Frontal cortex (tissue), 4 donors: ENCODE measurements at places on chromosomes 1 and 21. TPM values are rescaled to one million over a fixed set of nuclear protein-coding genes. Genes with fewer than 3 reads are reported as not detected.

- DNase-seq: no peak
Measured at GRCh38 chr1:43688109-43688387, 19.3 kb upstream of the ST3GAL3 start.

Gene EDN2
- not detected for total RNA-seq

DNA sequence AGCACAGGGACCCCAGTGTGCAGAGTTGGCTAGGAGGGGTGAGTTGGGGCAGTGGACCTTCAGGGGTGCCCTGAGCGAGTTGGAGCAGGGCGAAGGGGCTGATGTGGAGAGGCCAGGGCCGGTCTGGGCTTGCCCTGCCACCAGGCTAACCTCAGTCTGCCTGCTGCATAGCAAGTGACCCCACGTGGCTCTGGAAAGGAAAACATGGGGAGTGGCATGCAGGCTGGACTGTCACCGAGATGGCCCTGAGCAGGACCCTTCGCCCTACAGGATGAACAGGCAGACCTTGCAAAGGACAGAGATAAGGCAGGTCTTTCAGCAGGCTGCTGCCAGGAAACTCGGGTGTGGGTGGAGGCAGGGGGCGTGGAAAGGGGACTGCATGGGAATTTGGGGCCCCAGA is 51.5 kb downstream of the FOXO6 start:
- no peak for DNase-seq

DNA sequence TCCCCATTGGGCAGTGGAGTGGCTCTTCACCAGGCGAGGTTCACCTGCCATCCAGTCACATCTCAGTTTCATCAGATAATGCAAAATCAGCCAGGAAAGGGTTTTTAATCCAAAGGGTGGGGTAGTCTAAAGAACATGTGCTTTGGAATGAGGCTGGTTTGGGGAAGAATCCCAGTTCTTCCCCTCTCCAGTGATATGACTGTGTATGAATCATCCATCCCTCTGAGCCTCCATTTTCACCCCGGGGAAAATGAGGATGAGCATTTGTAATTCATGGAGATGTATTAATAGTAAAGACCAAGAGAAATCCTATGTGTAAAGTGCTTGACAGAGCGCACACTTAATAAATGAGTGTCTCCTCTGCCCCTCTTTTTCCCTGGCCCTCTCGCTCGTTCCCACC is 215.1 kb upstream of the FGGY start:
- no peak for DNase-seq

GRCh38 chr1:41704196-41704595 is 214.5 kb downstream of the HIVEP3 start:
- no peak for DNase-seq

GRCh38 chr1:226666164-226666506 is 72.9 kb downstream of the ITPKB start:
- DNase-seq: no peak

Gene GNG4
- 31.0 TPM for total RNA-seq
